ENCODE measurements at places on chromosomes 7 and 10. TPM values are rescaled to one million over a fixed set of nuclear protein-coding genes. Genes with fewer than 3 reads are reported as not detected.

DNA sequence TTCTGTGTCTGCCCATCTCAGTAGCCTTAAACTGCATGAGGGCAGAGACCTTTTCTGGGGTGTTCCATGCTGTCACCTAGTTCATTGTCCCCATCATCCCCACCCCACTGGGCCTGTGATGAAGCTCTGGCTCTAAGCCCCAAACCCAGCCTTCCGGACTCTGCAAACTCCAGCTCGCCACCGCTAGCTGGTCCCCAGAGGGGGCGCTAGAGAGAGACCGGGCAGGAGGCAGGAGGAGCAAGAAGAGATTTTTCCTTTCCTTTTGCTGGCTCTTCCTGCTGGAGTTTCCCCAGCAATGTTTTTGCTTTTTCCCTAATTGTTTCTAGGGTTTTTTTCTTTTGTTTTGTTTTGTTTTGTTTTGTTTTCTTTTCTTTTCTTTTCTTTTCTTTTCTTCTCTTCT lies 234.4 kb downstream of the TEX36 start:
- H3K27ac ChIP-seq, result no peak overlapping the region
- H3K36me3 ChIP-seq, result no peaks in the 10 kb centered on the region
- peaks cover 1% of the 10 kb centered on the region for H3K4me1 ChIP-seq

- no peak overlapping the region for H3K4me3 ChIP-seq
- no peak overlapping the region for H3K27ac ChIP-seq
- no peaks in the 10 kb centered on the region for H3K36me3 ChIP-seq
- H3K4me1 ChIP-seq, result no peaks in the 10 kb centered on the region
- no peak for DNase-seq
These were observed 42.3 kb downstream of the PPP1R17 start for GRCh38 chr7:31729195-31729804.

DNA sequence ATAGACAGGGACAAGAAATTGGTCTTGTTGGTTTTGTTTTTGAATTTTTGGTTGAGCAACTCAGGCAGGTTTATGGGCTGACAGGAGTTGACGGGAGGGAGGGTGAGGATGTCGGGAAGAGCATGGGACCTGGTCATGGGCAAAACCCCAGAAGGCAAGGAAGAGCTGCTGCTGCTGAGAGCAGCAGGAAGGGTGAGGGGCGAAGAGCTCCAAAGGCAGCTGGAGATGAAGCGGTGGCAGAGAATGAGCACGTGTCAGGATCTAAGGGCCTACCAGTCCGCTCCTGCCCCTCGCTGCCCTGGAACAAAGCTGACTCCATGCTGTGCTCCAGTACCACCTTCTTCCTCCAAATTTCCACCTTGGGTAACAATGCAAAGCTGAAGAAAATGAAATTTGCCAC lies 84.3 kb downstream of the ARHGAP22 start:
- no peak overlapping the region for H3K4me3 ChIP-seq
- H3K4me1 ChIP-seq, result peaks cover 26% of the 10 kb centered on the region
- no peaks in the 10 kb centered on the region for H3K27me3 ChIP-seq
- no peak overlapping the region for H3K27ac ChIP-seq

- H3K4me3 ChIP-seq, result no peak overlapping the region
- H3K27ac ChIP-seq, result peak overlapping the region; percentile 71
- DNase-seq, result no peak
These were observed 175.5 kb upstream of the ITGB1 start for GRCh38 chr10:33133557-33133956.

DNA sequence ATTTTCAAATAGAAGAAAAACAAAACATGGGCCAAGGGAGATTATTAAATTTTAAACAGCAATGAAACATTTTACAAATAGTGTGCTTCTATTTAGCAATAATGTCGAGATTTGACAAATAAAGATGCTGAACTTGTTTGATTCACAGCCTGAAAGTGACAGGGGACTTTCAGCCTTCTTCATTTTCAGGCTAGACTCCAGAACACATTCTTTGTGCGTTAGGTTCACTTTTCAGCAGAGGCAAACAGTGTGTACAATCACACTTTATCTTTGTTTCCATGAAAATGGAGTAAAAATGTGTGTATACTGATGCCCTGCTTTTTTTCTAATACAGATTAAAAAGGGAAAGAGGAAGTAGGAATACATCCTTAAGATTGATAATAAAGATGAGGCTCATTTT lies 35.6 kb downstream of the FAM171A1 start:
- no peaks in the 10 kb centered on the region for H3K36me3 ChIP-seq
- H3K4me1 ChIP-seq, result no peaks in the 10 kb centered on the region
- H3K27ac ChIP-seq, result no peak overlapping the region
- no peak overlapping the region for H3K4me3 ChIP-seq
- no peaks in the 10 kb centered on the region for H3K27me3 ChIP-seq

DNA sequence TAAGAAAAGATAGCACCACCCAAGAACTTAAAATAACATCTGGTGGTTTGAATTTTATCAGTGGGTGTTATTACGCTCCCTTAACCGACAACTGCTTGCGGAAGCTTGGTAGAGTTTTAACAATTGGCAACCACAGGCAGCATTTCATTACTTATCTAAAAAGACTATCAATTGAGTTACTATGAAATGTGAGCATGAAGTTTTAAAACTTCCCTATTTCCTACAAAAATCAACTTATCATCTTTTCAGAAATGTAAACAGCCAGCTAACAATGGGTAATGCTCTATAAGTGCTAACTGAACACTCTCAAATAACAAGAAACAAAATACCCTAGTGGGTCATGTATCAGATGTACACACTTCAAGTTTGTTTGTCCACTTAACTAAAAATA lies 68.8 kb downstream of the OSBPL3 start:
- no peaks in the 10 kb centered on the region for H3K27me3 ChIP-seq
- no peak overlapping the region for H3K4me3 ChIP-seq
- H3K36me3 ChIP-seq, result no peaks in the 10 kb centered on the region
- H3K4me1 ChIP-seq, result no peaks in the 10 kb centered on the region
- no peak for DNase-seq

DNA sequence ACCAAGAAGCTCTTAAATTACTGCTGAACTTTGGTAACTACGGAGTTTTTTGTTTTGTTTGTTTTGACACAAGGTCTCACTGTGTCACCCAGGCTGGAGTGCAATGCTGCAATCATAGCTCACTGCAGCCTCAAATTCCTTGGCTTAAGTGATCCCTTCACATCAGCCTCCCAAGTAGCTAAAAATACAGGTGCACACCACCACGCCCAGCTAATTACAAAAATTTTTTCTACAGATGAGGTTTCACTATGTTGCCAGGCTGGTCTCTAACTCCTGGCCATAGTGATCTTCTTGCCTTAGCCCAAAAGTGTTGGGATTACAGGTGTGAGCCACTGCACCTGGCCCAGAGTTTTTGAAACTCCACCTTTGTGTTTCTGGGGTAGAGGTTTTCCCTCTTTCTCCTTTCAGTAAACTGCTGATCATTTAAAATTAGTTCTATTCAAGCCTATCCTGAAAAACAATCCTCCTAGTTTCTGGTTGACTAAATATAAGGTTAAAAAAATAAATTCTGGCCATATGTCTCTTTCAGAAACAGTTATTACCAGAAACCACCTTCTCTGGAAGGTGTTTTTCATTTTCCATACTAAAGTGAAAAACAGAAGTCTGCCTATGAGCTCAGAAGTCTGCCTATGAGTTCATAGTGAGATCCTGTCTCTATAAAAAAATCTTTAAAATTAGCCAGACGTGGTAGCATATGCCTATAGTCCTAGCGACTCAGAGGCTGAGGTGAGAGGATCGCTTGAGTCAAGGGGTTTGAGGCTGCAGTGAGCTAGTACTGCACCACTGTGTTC lies 63.9 kb downstream of the VOPP1 start:
- H3K27ac ChIP-seq, result no peak overlapping the region
- H3K36me3 ChIP-seq, result no peaks in the 10 kb centered on the region
- DNase-seq, result no peak
- no peak overlapping the region for H3K4me3 ChIP-seq

DNA sequence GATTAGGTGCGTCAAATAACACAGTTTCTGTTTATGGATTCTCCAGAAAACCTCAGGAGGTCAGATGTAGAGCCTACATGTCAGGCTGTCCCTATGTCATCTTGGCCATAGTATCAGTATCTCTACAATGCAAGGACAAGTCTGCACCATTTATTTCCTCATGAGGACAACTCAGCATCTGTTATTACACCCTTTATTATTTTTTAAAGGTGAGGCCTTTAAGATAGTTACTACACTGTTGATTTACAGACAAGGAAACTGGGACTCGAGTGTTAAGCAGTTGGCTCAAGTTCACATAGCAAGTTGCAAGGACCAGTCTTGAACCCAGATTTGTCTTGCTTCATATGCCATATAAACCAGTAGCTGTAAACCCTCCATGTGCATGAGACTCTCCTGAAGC lies 23.2 kb upstream of the PPA1 start:
- no peak for DNase-seq
- H3K4me3 ChIP-seq, result no peak overlapping the region
- H3K27me3 ChIP-seq, result peaks cover 10% of the 10 kb centered on the region
- H3K36me3 ChIP-seq, result no peaks in the 10 kb centered on the region
- no peaks in the 10 kb centered on the region for H3K4me1 ChIP-seq
- H3K27ac ChIP-seq, result no peak overlapping the region

GRCh38 chr7:41298409-41298808 lies 404.5 kb downstream of the INHBA start:
- no peak for DNase-seq
- no peaks in the 10 kb centered on the region for H3K27me3 ChIP-seq
- no peak overlapping the region for H3K4me3 ChIP-seq
- no peaks in the 10 kb centered on the region for H3K36me3 ChIP-seq
- no peak overlapping the region for H3K27ac ChIP-seq

- no peaks in the 10 kb centered on the region for H3K4me1 ChIP-seq
- H3K36me3 ChIP-seq, result no peaks in the 10 kb centered on the region
- H3K27me3 ChIP-seq, result no peaks in the 10 kb centered on the region
These were observed 57.5 kb upstream of the MGAM2 start for GRCh38 chr7:142053988-142054387.

The CCT6A gene
- 93.1 TPM for total RNA-seq

The KLF14 gene
- not detected for total RNA-seq

The LLCFC1 gene
- total RNA-seq, result not detected

The PON1 gene
- total RNA-seq, result not detected

The RBM48 gene
- total RNA-seq, result 6.7 TPM

The TMEM236 gene
- 0.68 TPM for total RNA-seq

The ANKRD1 gene
- total RNA-seq, result not detected
